Stimulated activated CD4-positive, alpha-beta T cell treated with anti-CD3 and anti-CD28 coated beads, Interleukin-15, amount 100 ng/mL, for 1 hour (primary cell): ENCODE measurements at places on chromosomes 16 and 17.

DNA sequence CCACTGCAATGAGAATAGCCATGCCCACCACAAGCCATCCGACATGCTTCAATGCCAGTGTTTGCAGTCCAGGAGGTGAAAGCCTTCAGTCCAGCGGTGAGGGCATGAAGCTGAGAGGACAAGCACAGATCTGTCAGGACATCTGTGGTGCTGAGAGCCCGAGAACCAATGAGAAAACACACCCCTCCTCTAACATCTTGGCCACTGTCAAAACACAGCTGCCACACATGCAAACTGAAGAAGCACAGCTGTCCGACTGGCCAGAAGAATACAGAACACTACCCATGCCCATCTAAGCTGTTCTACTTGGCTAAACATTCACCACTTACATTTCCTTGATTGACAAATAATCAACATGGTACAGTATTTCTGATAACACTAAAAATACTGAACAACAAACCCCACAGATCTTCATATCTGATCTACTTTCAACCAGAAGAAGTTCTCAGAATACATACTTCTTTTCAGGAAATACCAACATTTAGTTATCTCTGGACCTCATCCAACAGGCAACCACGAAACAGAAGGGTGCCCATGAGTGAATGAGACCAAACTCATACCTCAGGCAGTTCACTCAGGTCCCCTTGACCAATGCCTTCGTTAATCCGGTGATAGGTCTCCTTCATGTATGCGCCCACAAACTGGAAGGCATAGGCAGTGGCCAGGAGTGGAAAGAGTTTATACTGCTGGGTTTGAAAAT, 10.2 kb upstream of the FBF1 start:
- DNase-seq: no peak

DNA sequence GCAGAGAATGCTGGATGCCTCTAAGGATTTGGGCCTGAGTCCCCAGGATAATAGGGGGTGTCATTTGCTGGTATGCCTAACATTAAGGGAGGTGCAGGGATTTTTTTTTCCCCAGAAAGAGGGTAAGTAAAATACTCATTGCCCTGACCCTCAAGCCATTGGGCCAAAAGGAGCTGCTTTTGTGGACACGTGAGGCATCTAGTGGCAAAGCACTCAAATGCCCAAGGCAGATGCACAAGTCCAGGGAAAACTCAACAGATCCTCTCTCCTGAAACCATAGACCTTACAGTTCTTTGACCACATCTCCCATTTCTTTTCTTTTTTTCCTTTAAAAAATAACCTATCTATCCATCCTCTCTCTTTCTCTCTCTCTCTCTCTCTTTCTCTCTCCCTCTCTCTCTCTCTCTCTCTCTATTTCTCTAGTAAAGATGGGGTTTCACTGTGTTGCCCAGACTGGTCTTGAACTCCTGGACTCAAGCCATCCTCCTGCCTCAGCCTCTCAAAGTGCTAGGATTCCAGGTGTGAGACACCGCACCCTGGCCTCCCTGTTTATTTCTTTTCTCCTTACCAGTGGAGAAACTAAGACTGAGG, 11.8 kb downstream of the IRX5 start:
- DNase-seq: no peak

DNA sequence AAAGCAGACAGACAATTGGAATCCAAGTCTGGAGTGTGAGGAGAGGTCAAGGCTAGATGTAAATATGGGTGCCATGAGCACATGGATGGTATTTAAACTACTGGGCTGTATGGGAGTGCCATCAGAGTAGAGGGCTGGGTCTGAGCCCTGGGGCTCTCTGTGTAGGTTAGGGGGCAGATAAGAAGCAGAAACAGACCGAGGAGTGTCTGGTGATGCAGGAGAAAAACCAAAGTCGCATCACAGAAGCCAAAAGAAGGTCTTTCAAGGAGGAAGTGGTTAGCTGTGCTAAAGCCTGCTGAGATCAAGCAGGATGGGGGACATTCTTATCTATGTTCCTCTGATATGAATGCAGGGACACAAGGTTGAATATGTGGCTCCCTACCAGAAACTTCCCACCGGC, 1.9 kb downstream of the TSEN54 start:
- DNase-seq: no peak

DNA sequence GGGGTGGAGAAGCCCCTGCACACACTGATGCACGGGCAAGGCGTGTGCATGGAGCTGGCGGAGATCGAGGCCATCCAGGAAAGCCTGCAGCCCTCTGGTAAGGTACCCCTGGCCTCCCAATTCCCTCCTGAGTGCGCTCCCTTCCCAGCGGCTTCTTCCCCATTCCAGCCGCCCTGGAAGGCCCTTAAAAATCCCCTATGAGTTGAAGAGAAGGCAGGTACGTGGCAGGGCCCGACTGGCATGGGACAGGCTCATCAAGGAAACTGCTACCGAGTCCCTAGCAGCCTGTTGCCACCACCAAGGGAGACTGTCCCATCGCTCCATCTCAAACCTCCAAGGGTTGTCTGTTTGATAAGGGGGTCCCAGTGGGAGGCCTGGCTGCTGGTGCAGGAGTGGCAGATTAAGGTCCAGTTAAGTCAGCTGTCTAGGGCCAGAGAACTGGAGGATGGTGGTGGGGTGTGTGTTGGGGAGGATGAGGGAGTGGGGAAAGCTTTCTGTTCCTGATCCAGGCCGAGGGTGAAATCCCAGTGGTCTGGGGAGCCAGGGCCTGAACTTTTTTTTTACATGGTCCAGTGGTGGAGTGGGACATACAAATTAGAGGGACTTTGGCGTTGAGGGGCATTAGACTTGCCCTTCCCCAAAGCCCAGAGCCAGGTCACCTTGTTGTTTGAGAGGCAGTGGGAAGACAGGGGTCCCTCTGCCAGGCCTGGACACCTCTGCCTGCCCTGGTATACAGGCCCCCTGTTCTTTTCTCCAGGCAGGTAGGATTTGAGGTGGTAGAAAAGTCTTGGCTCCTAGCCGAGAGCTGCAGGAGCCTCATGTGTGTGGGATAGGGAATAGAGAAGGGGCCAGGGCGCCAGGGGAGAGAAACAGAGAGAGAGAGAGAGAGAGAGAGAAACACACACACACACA, 994 bp downstream of the IGFBP4 start:
- no peak for DNase-seq

DNA sequence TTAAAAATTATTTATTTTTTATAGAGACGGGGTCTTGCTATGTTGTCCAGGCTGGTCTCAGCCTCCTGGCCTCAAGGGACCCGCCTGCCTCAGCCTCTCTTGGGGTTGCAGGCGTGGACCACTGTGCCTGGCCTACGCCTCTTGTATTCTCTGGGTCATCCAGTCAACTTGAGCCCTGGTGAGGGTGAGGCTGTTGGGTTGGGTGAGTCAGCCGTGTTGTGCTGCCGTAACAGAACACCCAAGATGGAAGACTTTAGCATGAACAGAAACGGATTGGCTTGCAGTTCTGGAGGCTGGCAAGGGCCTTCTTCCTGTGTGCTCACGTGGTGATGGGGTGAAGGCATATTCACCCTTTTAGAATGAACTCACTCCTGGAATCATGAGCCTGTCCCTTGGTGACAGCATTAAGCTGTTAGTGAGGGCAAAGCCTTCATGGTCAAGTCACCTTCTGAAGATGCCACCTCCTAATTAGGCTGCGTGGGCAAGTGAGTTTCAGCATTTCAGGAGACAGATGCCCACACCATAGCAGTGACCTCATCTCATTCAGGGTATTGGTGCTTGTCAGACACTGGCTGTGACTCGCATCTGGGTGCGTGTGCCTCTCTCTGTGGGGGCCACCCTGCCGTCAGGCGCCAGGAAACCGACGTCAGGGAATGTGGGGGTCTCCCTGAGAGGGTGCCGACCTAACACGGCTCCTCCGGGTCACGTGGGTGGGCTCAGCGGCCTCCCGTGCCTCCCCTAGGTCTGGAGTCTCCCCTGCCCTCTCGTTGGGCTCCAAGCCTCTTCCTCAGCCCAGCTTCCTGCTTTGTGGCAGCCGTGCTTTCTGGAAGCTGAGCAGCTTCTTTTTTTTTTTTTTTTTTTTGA, 49.8 kb downstream of the WDR45B start:
- no peak for DNase-seq

- no peak for DNase-seq
Observed at GRCh38 chr17:17944242-17944641, 28.0 kb downstream of the TOM1L2 start.

DNA sequence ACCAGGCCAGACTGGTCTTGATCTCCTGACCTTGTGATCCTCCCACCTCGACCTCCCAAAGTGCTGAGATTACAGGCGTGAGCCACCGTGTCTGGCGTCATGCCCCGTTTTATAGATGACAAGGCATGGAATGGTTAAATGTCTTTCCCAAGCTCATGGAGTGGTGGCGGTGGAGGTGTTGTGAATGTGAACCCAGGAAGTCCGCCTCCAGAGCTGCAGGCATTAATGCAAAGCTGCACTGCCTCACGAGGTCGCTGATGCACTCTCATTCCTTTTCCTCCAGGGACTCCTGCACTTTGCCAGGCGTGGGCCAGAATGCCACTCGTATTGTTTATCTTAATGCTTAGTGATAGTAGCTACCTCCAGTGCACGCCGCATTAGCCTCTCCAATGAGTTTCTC, 149.6 kb downstream of the WWOX start:
- no peak for DNase-seq

GRCh38 chr16:27225536-27226360, 22.4 kb downstream of the KDM8 start:
- no peak for DNase-seq

DNA sequence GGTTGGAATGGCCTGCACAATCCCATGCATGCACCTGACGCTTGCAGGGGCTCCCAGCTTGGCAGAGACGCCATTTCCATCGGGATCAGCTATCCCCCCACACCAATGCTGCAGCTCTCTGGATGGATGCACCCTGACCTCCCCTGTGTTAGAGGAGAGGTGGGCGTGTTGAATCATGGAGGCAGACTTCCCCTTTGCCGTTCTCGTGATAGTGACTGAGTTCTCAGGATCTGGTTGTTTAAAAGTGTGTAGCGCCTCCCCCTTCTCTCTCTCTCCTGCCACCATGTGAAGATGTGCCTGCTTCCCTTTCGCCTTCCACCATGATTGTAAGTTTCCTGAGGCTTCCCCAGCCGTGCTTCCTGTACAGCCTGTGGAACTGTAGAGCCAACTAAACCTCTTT, 17.8 kb upstream of the KCNH6 start:
- no peak for DNase-seq

DNA sequence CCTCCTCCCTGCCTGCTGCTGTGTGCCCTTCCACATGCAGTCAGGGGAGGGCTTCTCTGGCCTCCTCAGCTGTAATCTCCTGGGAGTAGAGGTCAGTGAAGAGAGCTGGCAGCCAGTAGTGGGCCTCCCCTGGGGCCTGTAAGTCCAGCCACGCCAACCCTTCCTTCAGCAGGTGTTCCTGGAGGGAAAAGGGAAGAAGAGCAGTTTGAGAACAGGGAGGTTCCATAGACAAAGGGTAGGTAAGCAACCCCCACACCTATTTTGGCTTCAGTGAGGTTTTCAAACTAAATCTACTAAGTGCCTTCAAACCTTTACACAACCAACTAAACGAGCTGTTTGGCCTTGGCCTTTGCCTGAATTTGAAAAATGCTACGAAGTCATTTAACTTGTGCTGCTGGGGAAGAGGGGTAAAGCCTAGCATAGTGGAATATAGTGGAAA, 14.2 kb downstream of the SNF8 start:
- no peak for DNase-seq

GRCh38 chr16:74558873-74559272, 48.0 kb downstream of the GLG1 start:
- no peak for DNase-seq

GRCh38 chr16:11994143-11995119, 17.9 kb downstream of the SNX29 start:
- DNase-seq: no peak

GRCh38 chr16:57585051-57585687, 42.7 kb downstream of the ADGRG5 start:
- DNase-seq: no peak

DNA sequence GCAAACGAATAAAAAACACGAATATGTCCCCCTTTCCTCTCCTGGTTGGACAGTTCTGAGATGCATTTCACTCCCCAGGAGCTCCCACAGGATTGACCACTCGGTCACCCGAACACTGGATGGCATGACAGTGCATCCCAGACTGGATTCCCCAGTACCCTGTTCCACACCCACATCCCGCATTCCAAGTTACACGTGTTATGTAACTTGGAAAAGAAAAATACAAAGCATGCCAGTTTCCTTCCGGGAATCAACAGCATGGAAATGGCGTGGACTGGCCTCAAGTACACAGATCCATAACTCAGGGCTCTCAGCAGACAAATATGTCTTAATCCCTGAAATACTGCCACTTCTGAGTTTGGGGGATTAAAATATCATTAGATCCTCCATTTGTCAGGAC, 12.6 kb upstream of the KLHL36 start:
- no peak for DNase-seq

DNA sequence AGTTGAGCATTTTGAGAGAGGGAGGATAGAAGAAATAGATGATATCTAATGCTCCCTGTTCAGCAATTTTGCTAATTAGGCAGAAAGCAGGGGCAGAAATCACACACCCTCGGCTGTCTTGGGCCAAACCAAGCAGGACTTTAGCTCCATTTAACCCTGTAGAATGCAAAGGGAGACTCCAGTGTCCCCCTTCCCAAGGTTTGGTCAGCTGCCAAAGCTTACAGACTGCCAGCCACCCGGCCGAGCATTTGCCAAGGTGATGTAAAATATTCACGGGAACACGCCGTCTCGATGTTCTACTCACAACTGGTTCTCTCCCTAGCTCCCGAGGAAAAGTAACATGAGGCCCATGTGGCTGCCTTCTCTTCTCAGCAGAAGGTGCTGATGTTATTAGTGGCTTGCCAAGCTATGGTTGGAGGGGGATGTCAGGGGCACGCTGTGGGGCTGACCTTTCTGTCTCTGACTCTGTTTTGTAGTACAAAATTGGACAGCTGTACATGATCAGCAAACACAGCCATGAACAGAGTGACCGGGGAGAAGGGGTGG, 155.3 kb downstream of the PITPNC1 start:
- no peak for DNase-seq

DNA sequence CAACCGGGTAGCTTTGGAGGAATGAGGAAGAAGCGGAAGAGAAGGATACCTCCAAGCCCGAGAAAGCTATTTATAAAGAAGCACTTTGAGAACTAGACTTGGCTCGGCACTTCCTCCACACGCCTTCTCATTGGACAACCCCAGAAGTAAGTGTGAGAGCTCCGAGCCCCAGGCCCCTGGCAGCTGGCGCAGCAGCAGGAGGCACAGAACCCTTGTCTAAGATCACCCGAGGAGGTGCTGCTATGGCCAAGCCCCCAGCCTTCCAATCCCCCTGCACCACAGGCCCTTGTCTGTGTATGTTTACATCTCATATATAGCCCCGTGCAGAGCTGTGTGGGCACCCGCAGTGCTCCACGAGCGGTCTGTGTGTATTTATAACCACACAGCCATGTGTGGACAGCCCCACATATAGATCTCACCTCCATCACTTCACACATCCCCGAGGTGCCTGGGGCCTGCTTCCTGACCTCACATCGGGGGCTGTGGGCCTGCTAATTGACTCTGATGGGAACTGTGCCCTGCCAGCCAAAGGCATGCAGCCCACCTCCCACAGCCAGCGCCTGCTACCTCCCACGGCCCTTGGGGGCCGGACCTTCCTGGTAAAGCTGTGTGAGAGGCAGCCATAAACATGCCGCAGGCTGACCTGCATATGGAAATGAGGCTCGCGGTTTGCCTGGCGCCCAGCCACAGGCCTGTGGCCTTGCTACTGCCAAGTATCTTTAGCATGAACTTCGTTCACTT, 96.1 kb downstream of the C17orf67 start:
- no peak for DNase-seq

GRCh38 chr16:67430977-67431774, at the start of gene HSD11B2:
HSD11B2 (plus strand) TSS chr16:67431121; CDS start chr16:67431249, 128 bp downstream.
- DNase-seq: no peak
